ENCODE measurements at places on chromosomes 7 and 10. TPM values are rescaled to one million over a fixed set of nuclear protein-coding genes. Genes with fewer than 3 reads are reported as not detected.

GRCh38 chr7:78406531-78406930 lies 608.0 kb downstream of the PHTF2 start:
- no peak for DNase-seq

- no peak for DNase-seq
Observed at GRCh38 chr10:22629126-22629525, 85.3 kb downstream of the PIP4K2A start.

CHST15 gene
- 20.6 TPM for total RNA-seq

DNA sequence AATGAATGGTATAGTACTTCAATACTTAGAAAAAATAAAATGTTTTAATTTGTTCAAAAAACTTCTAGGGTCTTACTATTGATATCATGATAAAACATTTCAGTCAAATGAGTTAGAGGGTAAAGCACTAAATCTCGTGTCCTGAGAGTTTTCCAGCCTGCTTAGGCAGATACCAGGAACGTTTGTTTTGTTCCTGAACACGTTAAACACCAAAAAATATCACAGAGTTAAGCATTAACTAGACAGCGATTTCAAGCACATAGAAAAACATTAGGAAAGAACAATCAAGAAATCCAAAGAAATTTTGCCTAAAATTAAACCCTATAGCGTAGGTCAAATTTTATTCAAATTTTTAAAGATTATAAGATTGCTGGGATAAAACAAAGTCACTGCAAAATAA lies 204.6 kb upstream of the AGR3 start:
- no peak for DNase-seq
